ENCODE measurements at places on chromosomes 11 and 22. TPM values are rescaled to one million over a fixed set of nuclear protein-coding genes. Genes with fewer than 3 reads are reported as not detected.

- no peak for DNase-seq
Measured at GRCh38 chr11:34292111-34292510, 65.7 kb downstream of the ABTB2 start.

- no peak for DNase-seq
Measured at GRCh38 chr11:125517116-125517770, 21.2 kb upstream of the FEZ1 start.

DNA sequence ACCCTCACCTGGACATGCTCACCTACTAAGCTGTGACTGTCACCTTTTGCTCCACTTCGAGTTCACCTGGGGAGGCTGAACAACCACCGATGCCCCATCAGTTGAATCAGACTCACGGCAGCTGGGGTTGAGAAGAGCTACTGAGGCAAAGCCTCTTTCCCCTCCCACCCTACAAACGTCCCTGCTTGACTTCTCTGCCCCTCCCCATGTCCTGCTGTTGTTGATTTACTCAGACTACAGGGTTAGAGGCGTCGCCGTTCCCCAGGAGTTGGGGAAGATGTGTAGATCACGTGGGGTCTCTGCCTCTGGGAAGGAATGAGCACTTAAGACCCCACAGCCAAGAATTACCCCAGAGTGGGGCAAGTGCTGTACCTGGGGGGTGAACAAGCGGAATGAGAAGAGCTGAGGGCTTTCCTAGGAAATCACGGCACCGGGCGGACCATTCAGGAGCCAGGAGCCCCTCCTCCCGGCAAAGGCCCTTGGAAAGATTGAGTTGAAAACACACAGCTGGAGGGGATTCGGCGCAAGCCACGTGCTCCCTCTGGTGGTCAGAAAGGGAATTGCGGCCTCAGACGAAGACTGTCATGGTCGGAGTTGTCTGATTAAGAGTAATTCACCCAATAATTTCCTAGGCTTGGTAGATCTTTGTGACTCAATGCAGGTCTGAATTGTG is 7.0 kb downstream of the FXYD2 start:
- DNase-seq: peak; percentile 83

- DNase-seq: no peak
Measured at GRCh38 chr11:78187366-78188285, 800 bp downstream of the KCTD21 start.

Gene SEPTIN3
- 7.6 TPM for polyA plus RNA-seq

Gene TBX10
- 0.11 TPM for polyA plus RNA-seq
